IMR-90 (cell line): ENCODE measurements at places on chromosomes 12 and 14. TPM values are rescaled to one million over a fixed set of nuclear protein-coding genes. Genes with fewer than 3 reads are reported as not detected.

DNA sequence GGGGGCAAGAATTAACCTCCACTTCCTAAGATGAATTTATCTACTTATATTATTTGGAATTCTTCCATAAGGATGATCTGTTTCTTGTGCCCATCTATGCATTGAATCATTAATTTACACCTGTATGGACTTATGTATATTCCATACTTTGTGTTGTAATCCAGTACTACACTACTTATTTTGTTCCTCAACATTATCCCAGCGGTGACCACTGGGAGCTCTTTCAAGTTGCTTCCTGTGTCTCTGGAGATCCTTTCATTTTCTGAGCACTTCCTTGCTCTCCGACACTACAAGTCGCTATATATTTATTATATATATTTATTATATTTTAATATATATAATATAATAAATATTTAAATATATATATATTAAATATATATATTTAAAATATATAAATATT lies 54.9 kb upstream of the SCN8A start:
- DNase-seq = peak; percentile 19
- H3K4me3 ChIP-seq = no peak overlapping the region
- H3K27me3 ChIP-seq = peaks cover 2% of the 10 kb centered on the region
- H3K27ac ChIP-seq = no peak overlapping the region
- no peaks in the 10 kb centered on the region for H3K36me3 ChIP-seq

GRCh38 chr12:112446008-112446725 lies 27.4 kb downstream of the PTPN11 start:
- peaks cover 15% of the 10 kb centered on the region for H3K36me3 ChIP-seq
- H3K4me1 ChIP-seq = no peaks in the 10 kb centered on the region
- no peak overlapping the region for H3K27ac ChIP-seq

DNA sequence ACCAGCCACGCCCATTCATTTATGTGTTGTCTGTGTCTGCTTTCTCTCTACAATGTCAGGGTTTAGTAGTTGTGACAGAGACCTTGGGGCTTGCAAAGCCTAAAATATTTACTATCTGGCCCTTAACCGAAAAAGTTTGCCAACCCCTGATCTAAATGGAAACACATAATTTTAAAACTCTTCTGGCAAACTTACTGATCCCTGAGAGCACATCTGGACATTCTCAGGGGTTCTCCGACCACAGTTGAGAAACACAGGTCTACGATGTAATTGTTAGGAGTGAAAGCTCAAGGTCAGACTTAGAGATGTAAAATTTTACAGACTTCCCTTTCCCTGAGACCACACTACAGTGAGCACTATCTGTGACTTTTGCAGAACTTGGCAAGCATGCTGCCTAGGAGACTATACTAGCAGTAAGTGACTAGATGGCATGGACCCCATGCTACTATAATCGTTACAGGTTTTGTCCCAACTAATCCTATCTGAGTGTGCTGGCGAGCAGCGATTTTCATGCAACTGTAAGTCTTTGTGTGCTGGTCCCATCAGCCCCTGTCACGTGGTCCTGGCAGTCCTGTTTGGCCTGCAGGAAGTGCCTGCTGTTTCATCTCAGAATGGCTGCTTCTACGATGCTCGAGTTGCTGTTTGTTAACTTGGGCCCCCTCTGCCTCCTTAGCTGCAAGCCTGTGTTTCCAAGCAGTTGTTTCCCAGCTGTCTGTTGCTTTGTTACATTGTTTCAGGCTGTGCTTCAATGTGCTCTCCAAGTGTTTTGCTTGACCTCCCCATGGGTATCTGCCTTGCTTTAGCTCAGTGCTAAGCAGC lies 21.6 kb downstream of the TMTC2 start:
- no peaks in the 10 kb centered on the region for H3K4me1 ChIP-seq
- no peak overlapping the region for H3K4me3 ChIP-seq
- H3K36me3 ChIP-seq = no peaks in the 10 kb centered on the region
- no peaks in the 10 kb centered on the region for H3K27me3 ChIP-seq
- no peak overlapping the region for H3K27ac ChIP-seq

GRCh38 chr14:101362529-101363260 lies 198.6 kb upstream of the DIO3 start:
- H3K27me3 ChIP-seq = peaks cover 13% of the 10 kb centered on the region
- H3K4me3 ChIP-seq = no peak overlapping the region
- H3K4me1 ChIP-seq = peaks cover 4% of the 10 kb centered on the region; the same call in 1 of the 2 replicates
- H3K36me3 ChIP-seq = no peaks in the 10 kb centered on the region
- no peak overlapping the region for H3K27ac ChIP-seq
- DNase-seq = no peak

DNA sequence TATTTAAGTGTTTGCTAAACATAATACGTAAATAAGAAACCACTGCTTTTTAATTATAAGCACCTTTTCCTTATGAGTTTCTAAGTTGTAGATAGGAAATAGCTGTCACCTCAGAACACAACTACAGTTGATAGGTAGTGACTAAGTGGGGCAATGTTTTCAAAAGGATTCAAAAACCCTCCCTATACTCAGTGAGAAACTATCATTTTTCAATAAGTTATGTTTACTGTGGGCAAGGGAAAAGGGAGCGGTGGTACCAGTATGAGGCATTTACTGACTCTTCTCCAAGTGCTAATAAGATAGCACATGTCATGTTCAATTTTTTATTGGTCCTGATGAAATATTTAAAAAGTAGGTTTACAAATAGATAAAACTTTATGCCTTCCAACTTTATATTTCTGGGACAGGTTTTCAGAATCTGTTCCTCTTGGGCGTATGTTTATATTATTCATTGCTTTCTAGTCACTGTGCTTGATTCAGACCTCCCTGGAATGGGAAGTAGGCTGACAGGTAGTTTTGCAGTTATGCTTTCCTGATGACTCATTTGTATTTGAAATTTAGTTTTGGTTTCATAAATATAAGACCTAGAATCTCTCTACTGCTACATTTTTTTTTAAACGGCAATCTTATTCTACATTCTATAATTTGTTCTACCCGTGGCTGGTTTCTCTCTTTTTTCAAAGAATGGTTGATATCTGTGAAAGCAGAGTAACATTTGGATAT lies 153.1 kb downstream of the TMEM117 start:
- H3K4me1 ChIP-seq = 0 out of 2 replicates have a peak, but pooled peaks cover 1% of the 10 kb centered on the region
- no peak overlapping the region for H3K27ac ChIP-seq
- H3K36me3 ChIP-seq = no peaks in the 10 kb centered on the region
- no peak overlapping the region for H3K4me3 ChIP-seq
- H3K27me3 ChIP-seq = no peaks in the 10 kb centered on the region
- peak; percentile 55 for DNase-seq

GRCh38 chr12:59168647-59169046 lies 248.3 kb upstream of the LRIG3 start:
- no peak overlapping the region for H3K27ac ChIP-seq
- no peaks in the 10 kb centered on the region for H3K27me3 ChIP-seq
- H3K4me3 ChIP-seq = no peak overlapping the region
- H3K36me3 ChIP-seq = no peaks in the 10 kb centered on the region

GRCh38 chr12:90076851-90077319 lies 368.2 kb upstream of the ATP2B1 start:
- H3K36me3 ChIP-seq = no peaks in the 10 kb centered on the region
- H3K4me3 ChIP-seq = no peak overlapping the region
- no peaks in the 10 kb centered on the region for H3K27me3 ChIP-seq
- peaks cover 5% of the 10 kb centered on the region for H3K4me1 ChIP-seq

DNA sequence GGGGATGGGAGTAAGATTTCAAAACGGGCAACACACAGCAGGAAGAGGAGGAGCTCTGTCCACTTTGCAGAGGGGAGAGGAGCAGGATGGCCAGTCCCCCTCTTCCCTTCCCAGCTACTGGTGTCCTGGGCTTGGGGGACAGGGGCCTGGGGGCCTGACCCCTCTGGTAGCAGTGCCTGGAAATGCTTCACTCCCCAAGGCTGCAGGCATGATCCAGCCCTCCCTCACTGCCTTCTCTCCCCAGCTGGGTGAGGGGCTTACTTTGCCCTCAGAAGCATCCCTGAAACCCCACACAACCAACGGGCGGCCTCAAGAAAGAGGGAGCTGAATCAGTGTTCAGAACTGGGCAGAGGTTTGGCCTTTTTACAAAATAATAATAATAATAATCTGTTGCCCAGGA lies 279.5 kb downstream of the DPF3 start:
- no peaks in the 10 kb centered on the region for H3K36me3 ChIP-seq
- DNase-seq = no peak
- H3K27me3 ChIP-seq = no peaks in the 10 kb centered on the region
- H3K27ac ChIP-seq = peak overlapping the region; percentile 19
- H3K4me3 ChIP-seq = no peak overlapping the region
- H3K4me1 ChIP-seq = peaks cover 43% of the 10 kb centered on the region

GRCh38 chr12:30926243-30927221 lies at the start of gene TSPAN11:
TSS of gene TSPAN11 (plus strand) at chr12:30926748. CDS start at chr12:30953992, 27,244 bp downstream.
- H3K4me1 ChIP-seq = peaks cover 3% of the 10 kb centered on the region; the same call in 1 of the 2 replicates
- no peaks in the 10 kb centered on the region for H3K36me3 ChIP-seq
- peaks cover 13% of the 10 kb centered on the region; the same call in 1 of the 2 replicates for H3K27me3 ChIP-seq
- DNase-seq = peak; percentile 26

GRCh38 chr12:115337693-115338543 lies 653.9 kb upstream of the TBX3 start:
- DNase-seq = peak; percentile 98
- H3K36me3 ChIP-seq = no peaks in the 10 kb centered on the region
- H3K27me3 ChIP-seq = no peaks in the 10 kb centered on the region
- H3K27ac ChIP-seq = peak overlapping the region; percentile 49
- peaks cover 10% of the 10 kb centered on the region for H3K4me1 ChIP-seq
- no peak overlapping the region for H3K4me3 ChIP-seq

DNA sequence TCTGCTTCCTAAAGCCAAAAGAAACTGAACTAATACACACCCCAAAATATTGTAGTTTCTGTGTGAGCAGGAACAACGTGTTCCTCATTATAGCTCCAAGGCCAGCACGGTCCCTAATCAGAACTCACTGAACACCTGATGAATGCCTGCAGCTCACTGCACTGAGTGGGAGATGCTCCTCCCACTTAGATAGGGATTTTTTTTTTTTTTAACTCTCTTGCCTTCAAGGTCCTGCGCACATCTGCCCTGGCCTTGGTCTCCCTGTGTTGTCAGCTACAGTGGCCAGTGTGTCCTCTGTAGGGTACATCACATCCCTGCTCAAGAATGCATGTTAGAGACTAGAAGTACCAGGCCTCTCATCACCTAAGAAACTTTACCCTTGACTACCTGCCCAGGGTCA lies 44.3 kb upstream of the TMPO start:
- DNase-seq = no peak
- H3K4me1 ChIP-seq = peaks cover 2% of the 10 kb centered on the region; the same call in 1 of the 2 replicates
- H3K27me3 ChIP-seq = peaks cover 5% of the 10 kb centered on the region
- no peak overlapping the region for H3K27ac ChIP-seq

- no peaks in the 10 kb centered on the region for H3K27me3 ChIP-seq
- peak overlapping the region; percentile 80 for H3K4me3 ChIP-seq
- peaks cover 5% of the 10 kb centered on the region for H3K4me1 ChIP-seq
- no peak for DNase-seq
These were observed 1.7 kb downstream of the NACA start for GRCh38 chr12:56723352-56723751.

GRCh38 chr14:21072031-21072473 lies 1.9 kb downstream of the ARHGEF40 start:
- peak overlapping the region; percentile 46 for H3K4me3 ChIP-seq
- DNase-seq = peak; percentile 81
- no peaks in the 10 kb centered on the region for H3K27me3 ChIP-seq
- peak overlapping the region; percentile 96; the same call in 1 of the 2 replicates for H3K27ac ChIP-seq
- H3K36me3 ChIP-seq = peaks cover 39% of the 10 kb centered on the region

GRCh38 chr12:128813883-128814282 lies 9.9 kb downstream of the SLC15A4 start:
- peaks cover 18% of the 10 kb centered on the region for H3K36me3 ChIP-seq
- peaks cover 6% of the 10 kb centered on the region for H3K4me1 ChIP-seq
- no peak for DNase-seq
- no peak overlapping the region for H3K4me3 ChIP-seq
- H3K27ac ChIP-seq = no peak overlapping the region
- H3K27me3 ChIP-seq = no peaks in the 10 kb centered on the region

DNA sequence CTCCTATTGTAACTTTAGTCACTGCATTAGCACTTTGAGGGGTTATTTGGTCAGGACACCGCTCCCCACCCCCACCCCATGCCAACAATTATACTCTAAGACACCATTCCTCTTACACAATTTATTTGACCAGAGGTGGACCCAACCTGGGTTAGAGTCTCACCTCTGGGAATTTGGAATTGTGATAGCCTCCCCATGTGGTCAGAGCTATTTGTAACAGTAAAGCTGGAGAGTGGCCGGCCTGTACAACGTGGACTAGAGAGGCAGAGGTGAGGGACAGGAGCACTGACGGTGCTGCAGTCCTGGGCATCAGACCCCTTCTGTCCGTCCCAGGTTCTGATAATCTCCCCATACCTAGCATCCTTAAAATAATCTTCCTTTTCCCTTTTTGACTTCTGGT lies 3.3 kb upstream of the HAL start:
- peaks cover 6% of the 10 kb centered on the region; the same call in 1 of the 2 replicates for H3K36me3 ChIP-seq
- no peak overlapping the region for H3K4me3 ChIP-seq
- H3K27me3 ChIP-seq = no peaks in the 10 kb centered on the region
- no peaks in the 10 kb centered on the region for H3K4me1 ChIP-seq

DNA sequence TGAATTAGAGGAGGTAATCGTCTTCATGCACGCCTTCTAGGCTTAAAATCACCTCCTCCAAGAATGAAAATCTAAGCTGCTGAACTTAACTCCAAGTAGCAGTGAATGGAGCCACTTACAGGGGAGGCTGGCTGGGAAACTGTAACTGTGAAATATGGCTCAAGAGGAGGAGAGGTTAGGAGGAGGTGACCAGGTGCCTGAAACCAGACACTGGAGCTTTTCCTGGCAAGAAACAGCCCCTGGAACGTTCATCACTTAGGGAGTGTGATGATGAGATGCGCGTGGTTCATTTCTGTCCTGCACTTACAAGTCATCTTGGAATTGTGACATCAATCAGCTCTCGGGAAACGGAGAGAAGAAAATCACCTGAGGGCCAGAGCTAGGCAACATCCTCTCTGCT lies 62.3 kb upstream of the TMEM132C start:
- no peak for DNase-seq
- H3K27me3 ChIP-seq = no peaks in the 10 kb centered on the region
- H3K4me3 ChIP-seq = no peak overlapping the region
- no peaks in the 10 kb centered on the region for H3K36me3 ChIP-seq

DNA sequence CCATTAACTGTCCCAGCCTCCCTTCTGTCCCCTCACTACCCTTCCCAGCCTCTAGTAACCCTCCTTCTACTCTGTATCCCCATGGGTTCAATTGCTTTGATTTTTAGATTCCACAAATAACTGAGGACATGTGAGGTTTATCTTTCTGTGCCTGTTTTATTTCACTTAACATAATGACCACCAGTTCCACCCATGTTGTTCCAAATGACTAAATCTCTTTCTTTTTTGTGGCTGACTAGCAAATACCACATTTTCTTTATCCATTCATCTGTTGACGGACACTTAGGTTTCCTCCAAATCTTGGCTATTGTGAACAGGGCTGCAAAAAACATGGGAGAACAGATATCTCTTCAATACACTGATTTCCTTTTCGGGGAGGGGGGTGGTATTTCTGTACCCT lies 65.7 kb downstream of the PRKD1 start:
- DNase-seq = no peak
- no peak overlapping the region for H3K4me3 ChIP-seq
- no peaks in the 10 kb centered on the region for H3K36me3 ChIP-seq
- H3K27me3 ChIP-seq = no peaks in the 10 kb centered on the region
- H3K27ac ChIP-seq = no peak overlapping the region

GRCh38 chr12:27180906-27181505 lies 63.1 kb upstream of the STK38L start:
- H3K36me3 ChIP-seq = no peaks in the 10 kb centered on the region
- no peak overlapping the region for H3K27ac ChIP-seq
- H3K4me3 ChIP-seq = no peak overlapping the region
- peaks cover 13% of the 10 kb centered on the region for H3K4me1 ChIP-seq

- no peaks in the 10 kb centered on the region for H3K27me3 ChIP-seq
- DNase-seq = peak; percentile 92
- no peak overlapping the region for H3K4me3 ChIP-seq
- H3K4me1 ChIP-seq = peaks cover 7% of the 10 kb centered on the region
These were observed 71.6 kb upstream of the STXBP6 start for GRCh38 chr14:25121337-25122129.

Gene REM2
- total RNA-seq = under 0.01 TPM in 2 replicates

Gene NYNRIN
- total RNA-seq = 1.7 and 2.2 TPM in 2 replicates

Gene NPFF
- total RNA-seq = not detected in 2 replicates

Gene PDZRN4
- not detected in 2 replicates for total RNA-seq

Gene ETFBKMT
- total RNA-seq = 2.5 and 3.3 TPM in 2 replicates

Gene SLCO1B3
- total RNA-seq = not detected in 2 replicates

Gene TTC9
- total RNA-seq = not detected in 2 replicates
